Lung (tissue), 17 donors: ENCODE measurements at places on chromosomes 13 and 19.

DNA sequence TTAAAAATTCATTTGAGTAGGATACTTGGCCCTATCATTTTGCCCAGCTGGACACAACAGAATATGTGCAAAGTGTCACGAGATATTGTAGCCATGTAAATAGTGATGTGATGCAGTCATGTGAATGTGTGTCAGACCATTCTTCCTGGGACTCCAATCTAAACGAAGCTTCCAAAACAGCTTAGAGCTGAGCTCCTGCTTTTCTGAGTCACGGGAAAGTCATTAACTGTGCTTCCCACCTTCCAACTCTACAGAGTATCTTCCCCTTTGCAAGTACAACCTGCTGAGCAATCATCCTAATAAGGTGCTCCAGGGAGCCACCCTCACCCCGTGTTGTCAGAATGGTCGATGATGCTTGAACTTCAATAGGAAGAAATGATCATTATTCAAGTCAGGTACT lies 294.7 kb downstream of the MYO16 start:
- DNase-seq: no peak

DNA sequence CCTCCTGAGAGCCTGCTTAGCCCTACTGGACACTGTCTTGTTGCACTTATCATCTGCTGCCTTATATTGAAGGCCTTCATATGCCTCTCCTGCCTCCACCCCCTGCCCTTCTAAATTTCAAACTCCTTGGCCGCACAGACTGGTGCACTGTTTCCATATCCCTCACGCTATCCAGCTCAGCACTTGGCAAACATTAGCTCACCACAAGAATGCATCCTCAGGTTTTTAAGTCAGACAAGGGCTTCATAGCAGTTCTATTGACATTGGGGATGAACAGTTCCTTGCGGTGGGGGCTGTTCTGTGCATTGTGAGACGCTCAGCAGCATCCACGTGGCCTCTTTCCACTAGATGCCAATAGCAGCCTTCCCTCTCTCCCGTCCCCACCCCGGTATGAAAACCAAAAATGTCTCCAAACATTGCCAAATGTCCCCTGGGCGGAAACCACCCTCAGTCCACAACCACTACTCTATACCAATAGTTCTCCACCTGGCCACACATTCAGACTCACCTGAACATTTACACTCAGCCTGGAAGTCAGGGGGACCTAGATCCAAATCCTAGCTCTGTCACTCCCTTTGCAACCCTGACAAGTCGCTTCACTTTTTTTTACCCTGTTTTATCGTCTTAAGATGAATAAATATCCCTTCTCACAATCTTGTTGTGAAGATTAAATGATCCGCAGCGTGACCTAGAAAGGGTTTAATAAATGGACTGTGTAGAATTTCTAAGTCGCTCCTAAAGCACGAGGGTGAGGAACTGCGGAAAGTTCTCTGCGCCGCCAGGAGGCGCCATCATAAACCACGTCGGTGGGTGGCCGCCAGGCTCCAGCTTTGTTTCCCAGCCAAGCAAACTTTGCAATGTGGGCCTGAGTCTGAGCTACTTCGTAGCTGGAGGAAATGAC lies 3.6 kb upstream of the CEACAM3 start:
- DNase-seq: peak; percentile 31

GRCh38 chr13:94308832-94309231 lies 170.7 kb downstream of the DCT start:
- DNase-seq: no peak

DNA sequence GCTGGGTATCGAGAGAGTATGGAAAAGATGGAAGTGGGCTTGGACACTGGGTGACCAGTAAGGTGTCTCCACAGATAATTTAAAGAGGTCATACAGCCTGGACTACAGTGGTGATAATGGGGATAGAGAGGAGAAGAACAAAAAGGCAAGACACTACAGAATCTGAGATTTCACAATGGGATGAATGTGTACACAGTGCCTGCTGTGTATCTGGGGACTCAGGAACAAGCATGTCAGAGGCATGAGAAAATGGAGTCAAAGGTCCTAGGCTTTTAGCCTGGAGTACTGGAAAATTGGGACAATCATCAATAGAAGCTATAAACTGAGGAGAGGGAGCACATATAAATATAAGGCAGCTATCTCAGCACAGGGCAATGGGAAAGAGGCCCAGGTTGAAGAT lies 69.4 kb downstream of the TSC22D1 start:
- DNase-seq: no peak

DNA sequence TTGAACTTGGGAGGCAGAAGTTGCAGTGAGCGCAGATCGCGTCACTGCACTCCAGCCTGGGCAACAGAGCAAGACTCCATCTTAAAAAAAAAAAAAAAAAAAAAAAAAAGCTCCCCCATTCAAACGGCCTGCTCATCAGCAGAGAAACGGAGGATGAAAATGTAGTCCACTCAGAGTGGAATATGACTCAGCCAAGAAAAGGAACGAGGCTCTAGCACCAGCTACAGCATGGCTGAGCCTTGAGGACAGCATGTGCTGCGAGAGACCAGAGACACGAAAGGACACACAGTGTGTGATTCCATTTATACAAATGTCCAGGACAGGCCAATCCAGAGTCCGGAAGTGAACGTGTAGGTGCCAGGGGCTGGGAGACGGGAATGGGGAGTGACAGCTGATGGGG lies 18.1 kb upstream of the MIER2 start:
- no peak for DNase-seq

DNA sequence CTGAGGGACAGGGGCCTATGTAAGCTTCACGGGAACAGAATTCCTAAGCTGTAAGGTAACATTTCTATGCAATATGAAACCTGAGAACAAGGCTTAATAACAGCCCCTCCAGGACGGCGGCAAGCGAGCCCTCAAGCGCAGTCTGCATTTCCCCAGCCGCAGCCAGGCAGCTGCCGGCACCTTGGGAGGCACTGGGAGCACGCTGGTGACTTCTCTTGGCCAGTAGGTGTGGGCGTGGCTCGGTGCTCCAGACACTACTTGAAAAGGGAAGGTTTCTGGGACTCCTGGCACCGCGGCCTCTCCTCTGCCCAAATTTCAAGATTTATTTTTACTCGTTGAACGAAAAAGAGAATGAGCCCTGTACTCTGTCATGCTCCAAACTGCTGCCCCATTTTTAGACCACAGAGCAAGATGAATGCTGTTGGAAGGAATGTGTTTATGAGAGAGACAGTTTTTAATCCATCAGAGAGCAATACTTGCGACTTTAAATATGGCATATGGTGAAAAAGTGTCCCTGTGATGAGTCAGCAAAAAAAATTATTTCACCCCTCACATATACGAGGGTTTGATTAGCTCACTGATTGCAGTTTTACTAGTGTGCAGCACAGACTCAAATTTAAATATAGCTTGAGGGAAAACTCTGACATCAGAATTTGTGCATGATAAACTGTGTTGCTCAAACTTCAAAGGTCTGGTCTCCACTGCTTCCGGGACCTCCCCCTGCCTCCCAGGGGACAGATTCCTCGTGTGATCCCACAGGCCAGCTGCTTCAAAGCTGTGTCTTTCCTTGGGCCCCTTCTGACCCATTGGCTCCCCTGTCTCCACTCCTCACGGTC lies 81.2 kb downstream of the COL4A2 start:
- DNase-seq: peak; percentile 82
